ENCODE measurements at places on chromosomes 16 and 17. TPM values are rescaled to one million over a fixed set of nuclear protein-coding genes. Genes with fewer than 3 reads are reported as not detected.

USP32 gene
- total RNA-seq: 86.0 TPM

CACNG3 gene
- total RNA-seq: not detected

- no peaks in the 10 kb centered on the region for H3K36me3 ChIP-seq
- peak overlapping the region; percentile 83 for H3K27ac ChIP-seq
- peak; percentile 73 for DNase-seq
- H3K4me3 ChIP-seq: no peak overlapping the region
- peaks cover 17% of the 10 kb centered on the region for H3K4me1 ChIP-seq
Observed at GRCh38 chr16:81266680-81267095, 28.2 kb downstream of the BCO1 start.

TMEM238L gene
- 46.6 TPM for total RNA-seq

MYH3 gene
- total RNA-seq: 2.2 TPM

MYH13 gene
- total RNA-seq: 0.14 TPM

TBX2 gene
- total RNA-seq: 11.2 TPM

DNA sequence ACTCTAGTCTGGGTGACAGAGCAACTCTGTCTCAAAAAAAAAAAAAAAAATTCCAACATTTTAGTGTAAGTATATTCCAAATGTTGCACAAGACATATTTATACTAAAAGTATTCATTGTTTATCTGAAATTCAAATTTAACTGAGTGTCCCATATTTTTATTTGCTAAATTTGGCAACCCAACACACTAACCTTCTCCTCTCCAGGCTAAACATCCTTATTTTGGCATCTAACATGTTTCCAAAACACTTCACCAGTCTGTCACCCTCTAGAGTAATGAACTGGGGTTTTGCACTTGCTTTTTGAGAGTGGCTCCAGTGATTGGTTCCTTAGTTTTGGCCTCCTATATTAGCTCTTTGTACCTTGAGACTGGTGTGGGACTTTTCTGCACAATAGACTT is 243.4 kb upstream of the SALL1 start:
- H3K36me3 ChIP-seq: no peaks in the 10 kb centered on the region
- H3K27ac ChIP-seq: no peak overlapping the region
- no peaks in the 10 kb centered on the region for H3K4me1 ChIP-seq
- no peak overlapping the region for H3K4me3 ChIP-seq
- no peak for DNase-seq
- no peaks in the 10 kb centered on the region for H3K27me3 ChIP-seq

GRCh38 chr17:50613007-50613992 is 21.4 kb upstream of the ABCC3 start:
- H3K36me3 ChIP-seq: no peaks in the 10 kb centered on the region
- no peak overlapping the region for H3K4me3 ChIP-seq
- H3K27me3 ChIP-seq: no peaks in the 10 kb centered on the region
- no peaks in the 10 kb centered on the region for H3K4me1 ChIP-seq
- no peak overlapping the region for H3K27ac ChIP-seq

- H3K4me3 ChIP-seq: no peak within 1 kb of the TSS
- no peaks in the 10 kb centered on the region for H3K36me3 ChIP-seq
- no peaks in the 10 kb centered on the region for H3K4me1 ChIP-seq
- H3K27ac ChIP-seq: no peak within 1 kb of the TSS
Observed at GRCh38 chr17:63881935-63882601, at the start of gene GH2. Gene GH2 (minus strand): TSS chr17:63881944. CDS start chr17:63881801, 143 bp downstream.

- DNase-seq: no peak
- peak overlapping the region; percentile 98 for H3K27ac ChIP-seq
- peaks cover 11% of the 10 kb centered on the region for H3K36me3 ChIP-seq
- no peaks in the 10 kb centered on the region for H3K27me3 ChIP-seq
- peak overlapping the region; percentile 82 for H3K4me3 ChIP-seq
Observed at GRCh38 chr17:4969047-4969550, 1.5 kb upstream of the SPAG7 start.

AURKB gene
- 2.2 TPM for total RNA-seq

NXPH3 gene
- total RNA-seq: 0.75 TPM

GRCh38 chr17:18877104-18877645 is 19.2 kb downstream of the PRPSAP2 start:
- H3K27ac ChIP-seq: no peak overlapping the region
- no peaks in the 10 kb centered on the region for H3K27me3 ChIP-seq
- H3K4me1 ChIP-seq: no peaks in the 10 kb centered on the region
- no peak for DNase-seq
- no peak overlapping the region for H3K4me3 ChIP-seq

DNA sequence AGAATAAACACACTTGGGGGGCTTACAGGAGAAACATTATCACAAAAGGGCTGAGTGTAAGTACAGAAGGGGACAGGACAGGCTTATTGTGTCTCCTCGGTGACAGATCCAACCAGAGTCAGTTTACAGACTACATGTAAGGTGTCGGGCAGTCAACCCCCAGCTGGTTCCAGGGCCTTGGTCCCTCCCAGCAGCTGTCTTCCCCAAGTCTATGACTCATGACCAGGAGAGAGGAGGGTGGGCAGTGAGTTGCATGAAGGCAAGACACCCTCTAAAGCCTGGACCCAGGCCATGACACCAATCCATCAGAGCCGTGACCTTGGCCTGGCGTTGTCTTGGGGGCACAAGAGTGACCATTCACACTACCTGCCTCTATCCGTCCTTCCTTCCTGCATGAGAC is 276.2 kb upstream of the CCL2 start:
- no peak overlapping the region for H3K27ac ChIP-seq
- DNase-seq: no peak
- H3K27me3 ChIP-seq: no peaks in the 10 kb centered on the region
- H3K4me3 ChIP-seq: no peak overlapping the region
- no peaks in the 10 kb centered on the region for H3K36me3 ChIP-seq

DNA sequence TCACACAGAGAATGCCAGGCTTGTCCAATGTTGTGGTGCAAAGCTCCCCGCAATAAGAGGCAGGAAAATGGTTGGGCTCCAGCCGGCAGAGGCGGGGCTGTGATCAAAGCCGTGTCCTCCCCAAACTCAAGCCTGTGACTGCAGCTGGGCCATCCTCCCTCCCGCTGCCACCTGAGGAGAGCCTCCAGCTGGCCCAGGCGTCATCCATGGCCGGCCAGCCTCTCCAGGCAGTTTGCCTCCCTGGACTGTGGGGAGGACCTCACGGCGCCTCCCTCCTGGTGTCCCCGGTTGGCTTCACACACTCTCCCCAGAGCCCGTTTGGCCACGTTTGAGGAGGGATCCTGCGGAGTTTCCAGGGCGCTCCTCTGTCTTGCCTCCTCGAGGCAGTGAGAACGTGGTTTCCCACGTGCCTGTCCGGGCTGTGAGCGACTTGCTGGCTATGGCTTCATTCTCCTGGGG is 134.1 kb downstream of the IRF8 start:
- no peak overlapping the region for H3K4me3 ChIP-seq
- H3K27ac ChIP-seq: no peak overlapping the region
- no peaks in the 10 kb centered on the region for H3K27me3 ChIP-seq

DNA sequence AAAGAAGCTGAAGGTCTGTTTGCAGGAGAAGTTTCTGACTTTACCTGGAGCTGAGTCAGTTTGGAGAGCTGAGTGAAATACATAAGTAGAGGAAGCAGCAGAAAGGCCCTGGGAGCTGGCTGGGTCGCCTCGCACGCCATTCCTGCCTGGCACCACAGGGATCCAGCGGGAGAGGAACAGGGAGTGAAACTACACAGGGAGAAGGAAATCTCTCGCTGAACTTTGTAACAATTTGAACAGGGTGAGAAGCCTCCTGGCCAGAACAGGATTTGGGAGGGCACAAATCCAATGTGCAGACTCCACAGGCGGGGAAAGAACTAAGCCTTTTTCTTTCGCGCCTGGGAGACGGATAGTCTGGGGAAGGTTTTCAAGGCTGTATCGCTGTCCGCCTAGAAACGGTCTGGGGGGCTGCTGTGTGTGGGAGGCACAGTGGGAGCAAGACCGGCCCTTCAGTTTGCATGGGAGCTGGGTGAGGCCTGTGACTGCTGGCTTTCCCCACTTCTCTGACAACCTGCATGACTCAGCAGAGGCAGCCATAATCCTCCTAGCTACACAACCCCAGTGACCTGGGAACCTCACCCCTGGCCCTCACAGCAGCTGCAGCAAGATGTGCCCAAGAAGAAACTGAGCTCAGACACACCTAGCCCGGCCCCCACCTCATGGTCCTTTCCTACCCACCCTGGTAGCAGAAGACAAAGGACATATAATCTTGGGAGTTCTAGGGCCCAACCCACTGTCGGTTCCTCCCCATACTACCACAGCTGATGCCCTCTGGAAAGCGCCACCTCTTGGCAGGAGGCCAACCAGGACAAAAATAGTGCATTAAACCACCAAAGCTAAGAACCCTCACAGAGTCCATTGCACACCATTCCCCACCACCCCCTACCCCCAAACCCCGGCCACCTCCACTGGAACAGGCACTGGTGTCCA is 778.6 kb downstream of the KCNJ2 start:
- H3K36me3 ChIP-seq: no peaks in the 10 kb centered on the region
- H3K4me1 ChIP-seq: no peaks in the 10 kb centered on the region
- DNase-seq: no peak
- H3K27ac ChIP-seq: no peak overlapping the region
- H3K27me3 ChIP-seq: no peaks in the 10 kb centered on the region

DNA sequence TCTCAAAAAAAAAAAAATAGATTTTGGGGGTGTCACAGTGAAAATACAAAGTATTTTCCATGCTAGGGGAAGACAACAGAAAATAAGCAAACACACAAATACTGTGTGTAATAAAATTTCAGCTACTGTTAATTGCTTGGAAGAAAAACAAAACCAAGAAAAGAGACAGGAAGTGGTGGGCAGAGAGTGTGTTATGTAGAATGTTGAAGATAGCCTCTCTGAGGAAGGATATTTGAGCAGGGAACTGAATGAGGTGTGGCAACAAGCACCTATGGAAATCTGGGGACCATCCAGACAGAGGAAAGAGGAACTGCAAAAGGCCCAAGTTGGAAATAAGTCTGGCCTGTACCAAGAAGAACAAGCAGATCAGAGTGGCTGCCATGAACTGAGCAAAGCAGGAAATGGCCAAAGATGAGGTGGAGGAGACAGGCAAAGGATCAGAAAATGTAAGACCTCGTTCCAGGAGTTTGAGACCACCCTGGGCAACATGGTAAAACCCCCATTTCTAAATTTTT is 7.8 kb upstream of the USP31 start:
- no peak for DNase-seq
- H3K4me1 ChIP-seq: no peaks in the 10 kb centered on the region
- H3K27me3 ChIP-seq: peaks cover 20% of the 10 kb centered on the region
- H3K36me3 ChIP-seq: no peaks in the 10 kb centered on the region
- no peak overlapping the region for H3K27ac ChIP-seq

DNA sequence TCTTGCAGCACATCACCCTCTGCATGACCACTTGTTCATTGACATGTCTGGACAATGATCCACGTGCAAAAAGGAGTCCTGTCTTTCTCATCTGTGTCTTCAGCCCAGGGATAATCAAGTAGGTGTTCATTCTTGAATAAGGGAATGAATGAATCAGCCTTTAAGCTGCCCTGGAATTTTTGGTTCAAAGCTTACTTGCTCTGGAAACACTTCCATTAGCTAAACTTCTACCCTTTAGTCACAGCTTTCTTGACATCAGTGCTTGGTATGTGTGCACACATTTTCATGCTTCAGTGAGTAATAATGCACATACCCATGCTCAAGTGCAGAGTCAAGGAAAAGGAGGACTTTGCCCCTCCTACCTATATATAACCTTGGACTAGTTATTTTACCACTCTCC is 103.0 kb upstream of the CDH13 start:
- H3K4me3 ChIP-seq: no peak overlapping the region
- no peaks in the 10 kb centered on the region for H3K36me3 ChIP-seq
- no peak for DNase-seq
- H3K4me1 ChIP-seq: no peaks in the 10 kb centered on the region
- no peak overlapping the region for H3K27ac ChIP-seq
- no peaks in the 10 kb centered on the region for H3K27me3 ChIP-seq

CTRB1 gene
- not detected for total RNA-seq

DNA sequence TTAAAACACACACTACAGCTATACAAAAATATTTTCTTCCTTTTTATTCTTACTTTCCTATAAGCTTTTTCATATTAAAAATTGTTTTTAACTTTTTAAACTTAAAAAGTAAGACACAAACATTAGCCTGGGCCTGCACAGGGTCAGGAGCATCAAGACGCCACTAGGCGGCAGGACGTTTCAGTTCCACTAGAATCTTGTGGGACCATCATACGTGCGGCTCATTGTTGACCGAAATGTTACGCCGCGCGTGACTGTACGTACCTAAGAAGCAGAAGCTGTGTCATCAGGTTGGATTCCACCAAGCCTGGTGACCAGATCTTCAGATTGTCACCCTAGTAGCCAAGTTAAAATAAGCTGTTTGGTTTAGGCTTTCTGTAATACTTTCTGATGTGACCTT is 47.1 kb downstream of the USP10 start:
- no peaks in the 10 kb centered on the region for H3K27me3 ChIP-seq
- H3K4me3 ChIP-seq: no peak overlapping the region
- no peaks in the 10 kb centered on the region for H3K36me3 ChIP-seq
- no peak for DNase-seq
- peaks cover 29% of the 10 kb centered on the region for H3K4me1 ChIP-seq

PRAC2 gene
- not detected for total RNA-seq

DNA sequence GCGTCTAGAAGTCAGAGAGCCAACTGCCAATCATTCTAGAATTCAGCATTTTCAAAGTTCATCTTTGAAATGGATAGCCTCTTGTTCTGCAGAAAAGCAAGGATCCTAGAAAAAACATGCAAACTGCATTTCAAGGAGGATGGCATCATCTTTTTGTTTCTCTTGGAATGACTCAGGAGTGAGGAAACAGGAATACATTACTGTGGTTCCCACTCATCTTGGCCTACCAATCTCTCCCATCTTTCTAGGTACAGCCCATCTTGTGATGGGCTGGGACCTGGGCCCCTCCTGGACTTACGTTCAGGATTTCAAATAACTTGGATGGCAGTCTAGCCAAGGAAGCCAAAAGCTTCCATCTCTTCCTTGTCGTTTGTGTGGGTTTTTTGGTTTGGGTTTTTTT is 363.4 kb downstream of the CDH13 start:
- no peaks in the 10 kb centered on the region for H3K36me3 ChIP-seq
- no peak overlapping the region for H3K27ac ChIP-seq
- H3K4me3 ChIP-seq: no peak overlapping the region
- H3K4me1 ChIP-seq: no peaks in the 10 kb centered on the region
- H3K27me3 ChIP-seq: no peaks in the 10 kb centered on the region
- no peak for DNase-seq

GRCh38 chr16:66988197-66988788 is at the start of gene CES4A:
Gene CES4A (plus strand): TSS chr16:66988589. CDS start chr16:66988773, 184 bp downstream.
- H3K4me3 ChIP-seq: no peak within 1 kb of the TSS
- H3K27ac ChIP-seq: no peak within 1 kb of the TSS

GPRC5C gene
- 235 TPM for total RNA-seq

- H3K27me3 ChIP-seq: no peaks in the 10 kb centered on the region
- H3K4me1 ChIP-seq: no peaks in the 10 kb centered on the region
- H3K36me3 ChIP-seq: no peaks in the 10 kb centered on the region
- no peak overlapping the region for H3K27ac ChIP-seq
Observed at GRCh38 chr16:84672276-84673202, 24.2 kb downstream of the KLHL36 start.

- no peaks in the 10 kb centered on the region for H3K36me3 ChIP-seq
- H3K4me3 ChIP-seq: peak overlapping the region; percentile 49
- H3K27me3 ChIP-seq: peaks cover 23% of the 10 kb centered on the region
- H3K27ac ChIP-seq: peak overlapping the region; percentile 45
- DNase-seq: peak; percentile 21
- peaks cover 45% of the 10 kb centered on the region for H3K4me1 ChIP-seq
Observed at GRCh38 chr17:77959126-77959925, 823 bp downstream of the TNRC6C start.

NPW gene
- total RNA-seq: not detected

RAB40B gene
- total RNA-seq: 67.7 TPM

RPRML gene
- not detected for total RNA-seq
